Breast epithelium (tissue), 4 donors: ENCODE measurements at places on chromosomes 2 and 18.

- H3K27ac ChIP-seq: no peak overlapping the region
- no peak overlapping the region for H3K4me3 ChIP-seq
- H3K27me3 ChIP-seq: no peaks in the 10 kb centered on the region
- DNase-seq: no peak
These were observed 6.2 kb downstream of the HAUS1 start for GRCh38 chr18:46110406-46110805.

DNA sequence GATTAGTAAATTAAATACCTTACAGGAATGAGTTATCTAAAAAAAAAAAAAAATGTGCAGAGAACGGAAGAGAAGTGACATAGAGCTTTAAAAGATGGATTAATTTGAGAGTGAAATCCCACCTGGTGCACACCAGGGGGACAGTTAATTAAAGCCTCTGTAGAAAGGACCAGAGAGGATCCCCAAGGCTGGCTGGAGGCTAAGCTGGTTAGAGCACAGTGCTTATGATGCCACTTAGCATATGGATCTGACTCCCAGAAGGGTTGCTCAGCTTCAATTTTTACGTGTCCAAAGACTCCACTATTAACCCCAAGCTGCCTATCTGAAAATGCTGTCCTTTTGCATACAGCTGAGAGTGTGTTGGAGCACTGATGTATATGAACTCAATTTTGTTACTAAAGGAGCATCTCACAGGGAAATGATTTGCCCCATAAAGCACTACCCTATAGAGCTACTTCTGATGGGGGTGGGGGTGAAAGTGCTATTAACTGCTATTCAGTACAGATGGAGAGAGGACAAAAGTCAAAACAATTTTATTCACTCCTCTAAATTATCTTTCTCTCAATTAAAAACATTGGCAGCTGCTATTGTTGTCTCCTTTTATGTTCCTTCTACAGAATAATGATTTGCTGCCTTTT lies 15.2 kb upstream of the SLC8A1 start:
- no peak for DNase-seq
- no peak overlapping the region for H3K4me3 ChIP-seq
- no peaks in the 10 kb centered on the region for H3K36me3 ChIP-seq
- H3K27ac ChIP-seq: no peak overlapping the region
- H3K27me3 ChIP-seq: no peaks in the 10 kb centered on the region

DNA sequence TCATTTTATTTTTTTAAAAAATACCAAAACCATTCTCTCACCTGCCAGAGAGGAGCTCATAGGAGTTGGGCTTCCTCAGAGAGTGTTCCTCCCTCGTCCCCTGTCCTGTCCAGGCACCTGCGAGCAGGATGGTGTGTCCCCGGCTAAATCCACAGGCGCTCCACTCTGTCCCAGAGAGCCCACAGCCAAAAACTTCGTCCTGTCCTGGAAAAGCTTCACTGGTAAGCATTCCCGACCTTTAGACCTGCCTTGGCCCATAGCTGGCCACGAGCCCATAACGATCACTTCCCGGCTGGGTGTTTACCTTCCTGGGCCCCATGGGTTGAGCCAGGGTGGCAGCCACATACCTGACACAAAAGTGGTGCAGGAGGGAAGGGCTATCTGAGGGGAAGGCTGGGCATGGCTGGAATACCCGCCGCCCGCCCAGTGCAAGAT lies at the start of gene NGEF:
Gene NGEF, minus strand, starts transcription at position 230 of the 435 bp plus-strand sequence. CDS start 38,366 bp downstream, outside the sequence.
- no peaks in the 10 kb centered on the region for H3K4me1 ChIP-seq
- DNase-seq: peak; percentile 42
- no peak within 1 kb of the TSS for H3K27ac ChIP-seq
- no peaks in the 10 kb centered on the region for H3K36me3 ChIP-seq

- no peak overlapping the region for H3K4me3 ChIP-seq
- H3K36me3 ChIP-seq: no peaks in the 10 kb centered on the region
- no peaks in the 10 kb centered on the region for H3K4me1 ChIP-seq
- no peak for DNase-seq
- H3K27ac ChIP-seq: no peak overlapping the region
These were observed 1080.8 kb upstream of the DDX18 start for GRCh38 chr2:116733699-116734098.

DNA sequence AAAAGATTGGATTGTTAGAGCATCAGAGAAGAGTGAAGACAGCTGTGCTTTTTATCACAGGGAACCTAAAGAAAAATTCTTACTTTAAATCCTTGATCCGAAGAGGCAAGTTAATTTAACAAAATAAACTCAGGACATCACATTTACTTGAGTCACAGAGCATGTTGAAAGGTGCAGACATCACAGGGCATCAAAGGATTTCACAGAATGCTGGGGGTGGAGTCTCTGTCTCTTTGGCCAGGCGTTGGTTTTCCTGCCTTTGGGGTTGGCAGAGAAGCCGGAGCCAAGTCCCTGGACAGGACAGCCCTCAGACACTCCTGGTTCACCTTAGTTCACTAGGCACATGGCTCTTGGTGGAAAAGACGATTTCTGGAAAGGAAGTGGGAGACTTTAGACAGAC lies 56.3 kb downstream of the SH3RF3 start:
- no peaks in the 10 kb centered on the region for H3K36me3 ChIP-seq
- H3K4me1 ChIP-seq: no peaks in the 10 kb centered on the region
- peak; percentile 88 for DNase-seq

GRCh38 chr2:111898703-111899514 lies 502 bp downstream of the MERTK start:
- H3K4me1 ChIP-seq: no peaks in the 10 kb centered on the region
- H3K36me3 ChIP-seq: no peaks in the 10 kb centered on the region
- peak overlapping the region; percentile 83 for H3K27ac ChIP-seq
- H3K27me3 ChIP-seq: no peaks in the 10 kb centered on the region
